ENCODE measurements at places on chromosomes 13 and 19.

DNA sequence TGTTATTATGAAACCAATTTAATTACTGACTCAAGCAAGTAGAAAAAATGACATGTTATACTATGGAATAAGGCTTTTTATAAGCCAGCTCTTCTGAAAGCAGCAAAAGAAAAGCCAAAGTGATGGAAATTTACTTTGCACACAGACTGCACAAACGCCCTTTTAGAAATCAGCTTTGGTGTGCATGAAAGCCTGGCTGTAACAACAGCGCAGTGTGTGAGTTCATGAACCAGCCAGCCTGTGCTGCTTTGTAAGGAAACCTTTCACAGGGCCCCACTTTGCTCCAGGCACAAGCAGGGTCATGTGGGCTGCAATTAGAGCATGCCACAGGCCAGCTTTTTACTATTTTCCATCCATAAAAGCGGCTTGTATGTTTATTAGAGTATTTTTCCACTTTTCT is 13.6 kb upstream of the IFT88 start:
- H3K27me3 ChIP-seq = no peaks in the 10 kb centered on the region
- H3K4me1 ChIP-seq = peaks cover 29% of the 10 kb centered on the region
- peak overlapping the region; percentile 88 for H3K27ac ChIP-seq
- no peak for DNase-seq

GRCh38 chr19:5154129-5154798 is 185.4 kb downstream of the KDM4B start:
- no peak overlapping the region for H3K27ac ChIP-seq
- no peak overlapping the region for H3K4me3 ChIP-seq
- H3K4me1 ChIP-seq = peaks cover 11% of the 10 kb centered on the region
- no peak for DNase-seq

GRCh38 chr19:17001603-17002183 is 24.9 kb downstream of the CPAMD8 start:
- H3K4me3 ChIP-seq = no peak overlapping the region
- H3K4me1 ChIP-seq = no peaks in the 10 kb centered on the region
- H3K36me3 ChIP-seq = no peaks in the 10 kb centered on the region
- H3K27me3 ChIP-seq = no peaks in the 10 kb centered on the region
- DNase-seq = no peak
- no peak overlapping the region for H3K27ac ChIP-seq

DNA sequence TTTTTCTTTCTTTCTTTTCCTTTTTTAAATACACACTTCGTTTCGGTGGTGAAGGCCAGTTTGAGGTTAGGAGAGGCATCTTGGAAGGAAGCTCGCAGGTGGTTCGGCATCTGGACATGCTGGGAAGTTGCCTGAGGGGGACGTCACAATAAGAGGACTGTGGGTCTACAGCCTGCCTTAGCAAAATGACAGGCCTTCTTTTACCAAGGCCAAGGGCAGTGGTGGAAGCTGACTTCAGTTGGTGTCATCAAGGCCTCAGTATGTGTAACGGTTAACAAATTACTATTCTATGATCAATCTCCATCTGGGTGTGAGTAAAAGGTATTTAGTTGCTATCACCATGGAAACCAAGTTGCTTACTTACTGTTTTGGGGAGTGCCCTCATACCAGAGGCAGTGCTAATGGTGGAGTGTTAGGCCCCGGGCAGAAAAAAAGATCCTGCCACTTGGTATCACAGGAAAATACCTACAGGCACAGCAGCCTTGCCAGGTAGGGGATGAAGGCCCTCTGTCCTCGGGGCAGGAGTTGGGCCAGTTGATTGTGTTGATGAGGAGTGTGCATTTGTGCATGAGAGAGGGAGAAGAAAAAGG is 10.3 kb downstream of the ACTN4 start:
- no peak for DNase-seq
- no peaks in the 10 kb centered on the region for H3K27me3 ChIP-seq
- H3K4me3 ChIP-seq = no peak overlapping the region
- H3K27ac ChIP-seq = peak overlapping the region; percentile 93

DNA sequence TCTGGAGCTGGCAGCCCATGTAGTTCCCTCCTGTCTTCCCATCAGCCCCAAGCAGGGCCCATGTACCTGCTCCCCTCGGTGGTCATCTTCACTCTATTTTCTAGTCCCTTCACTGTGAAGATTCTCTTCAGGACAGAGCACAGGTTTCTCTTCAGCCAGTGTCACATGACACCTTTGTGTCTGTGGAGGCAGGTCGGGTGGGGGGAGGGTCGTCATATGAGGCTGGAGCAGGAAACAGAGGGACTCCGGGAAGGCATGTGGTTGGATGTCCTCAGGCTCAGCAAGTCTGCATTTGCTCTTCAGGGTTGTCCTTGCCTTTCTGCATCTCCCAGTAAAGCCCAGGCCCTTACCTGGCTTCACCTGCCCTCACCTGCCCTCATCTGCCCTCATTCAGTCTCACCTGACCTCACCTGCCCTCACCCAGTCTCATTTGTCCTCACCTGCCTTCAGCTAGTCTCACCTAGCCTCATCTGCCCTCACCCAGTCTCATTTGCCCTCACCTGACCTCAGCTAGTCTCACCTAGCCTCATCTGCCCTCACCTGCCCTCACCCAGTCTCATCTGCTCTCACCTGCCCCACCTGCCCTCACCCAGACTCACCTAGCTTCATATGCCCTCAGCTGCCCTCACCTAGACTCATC is 120.3 kb downstream of the ZDHHC20 start:
- H3K27me3 ChIP-seq = no peaks in the 10 kb centered on the region
- no peaks in the 10 kb centered on the region for H3K36me3 ChIP-seq
- no peak overlapping the region for H3K27ac ChIP-seq
- H3K4me1 ChIP-seq = no peaks in the 10 kb centered on the region
- DNase-seq = no peak
